ENCODE measurements at places on chromosomes 11 and 22.
A peak's percentile ranks its signal among the peaks of the same experiment; 100 is the strongest.

DNA sequence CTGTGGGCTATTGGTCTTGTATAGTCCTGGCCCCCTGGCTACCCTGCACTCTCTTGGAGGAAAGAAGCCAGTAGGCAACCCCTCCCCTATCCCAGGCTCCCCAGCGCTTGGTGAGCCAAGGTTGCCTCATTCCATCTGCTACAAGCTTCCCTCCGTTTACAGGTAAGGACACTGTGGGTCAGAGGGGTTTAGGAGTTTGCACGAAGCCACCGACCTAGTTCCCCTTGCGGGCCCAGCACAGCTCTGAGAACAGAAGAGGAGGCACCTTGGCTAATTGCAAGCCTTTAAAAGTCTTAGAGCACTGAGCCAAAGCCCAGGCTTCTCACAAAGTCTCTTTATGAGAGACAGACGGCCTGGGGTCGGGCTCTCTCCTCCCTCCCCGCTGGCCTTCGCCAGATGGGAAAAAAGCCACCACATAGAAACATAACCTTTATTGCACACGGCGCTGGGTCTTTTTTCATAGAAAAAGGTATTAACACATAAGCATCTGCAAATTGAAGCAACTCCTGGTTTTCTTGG, 99.8 kb downstream of the CEP164 start:
- no peak for DNase-seq

GRCh38 chr11:57378186-57378585, 2.8 kb downstream of the PRG3 start:
- DNase-seq = no peak

- no peak for DNase-seq
Measured at GRCh38 chr11:48028914-48029680, 48.7 kb downstream of the PTPRJ start.

DNA sequence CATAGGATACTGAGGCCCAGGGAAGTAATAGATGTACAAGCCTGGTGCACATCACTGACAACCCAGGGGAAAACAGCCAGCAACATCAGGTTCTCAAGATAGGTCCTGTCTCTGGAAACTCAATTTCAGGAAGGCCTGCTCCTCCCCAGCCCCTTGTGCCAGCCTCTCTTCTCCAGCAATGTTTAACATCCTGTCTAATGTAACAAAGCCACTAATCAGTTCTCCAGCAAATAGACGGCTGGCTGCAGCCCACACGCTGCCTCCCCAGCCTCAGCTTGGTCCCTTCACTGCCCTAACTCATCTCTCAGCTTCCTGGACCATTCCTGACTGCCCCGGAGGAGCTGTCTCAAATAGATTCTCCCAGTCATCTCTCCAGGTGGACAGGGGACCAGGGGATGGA, 37.8 kb downstream of the RPL27A start:
- no peak for DNase-seq

GRCh38 chr11:34625576-34625975, 4.7 kb downstream of the EHF start:
- DNase-seq = no peak

- DNase-seq = no peak
Measured at GRCh38 chr11:65310736-65311135, 3.9 kb upstream of the CDC42EP2 start.

DNA sequence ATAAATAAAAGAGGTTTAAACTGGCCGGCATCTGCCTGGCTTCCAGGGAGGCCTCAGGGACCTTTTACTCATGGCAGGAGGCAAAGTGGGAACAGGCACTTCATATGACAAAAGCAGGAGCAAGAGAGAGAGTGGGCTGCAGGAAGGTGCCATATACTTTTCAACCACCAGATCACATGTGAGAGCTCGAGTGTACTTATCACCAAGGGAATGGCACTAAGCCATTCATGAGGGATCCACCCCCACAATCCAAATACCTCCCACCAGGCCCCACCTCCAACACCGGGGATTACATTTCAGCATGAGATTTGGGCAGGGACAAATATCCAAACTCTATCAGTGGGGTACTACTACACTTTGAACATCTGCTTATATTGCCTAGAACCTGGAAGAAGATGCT, 126.5 kb downstream of the PARVA start:
- no peak for DNase-seq

DNA sequence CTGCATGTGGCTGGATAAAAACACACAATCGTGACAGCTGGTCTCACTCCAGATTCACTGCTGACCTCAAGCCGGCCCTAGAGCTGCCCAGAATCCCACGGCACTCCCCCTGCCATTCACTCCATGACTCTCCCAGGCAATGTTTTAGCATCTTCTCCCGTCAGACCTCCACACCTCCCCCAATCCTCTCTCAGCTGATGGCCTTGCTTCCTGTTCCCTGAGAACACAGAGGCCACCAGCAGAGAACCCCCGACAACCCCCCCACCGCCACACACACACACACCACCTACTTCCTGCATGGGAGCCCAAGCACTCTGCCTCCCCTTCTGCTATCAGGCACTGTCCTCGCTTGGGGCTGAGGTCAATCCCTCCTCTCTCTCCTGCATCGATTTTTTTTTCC, 9.3 kb downstream of the TNKS1BP1 start:
- no peak for DNase-seq

DNA sequence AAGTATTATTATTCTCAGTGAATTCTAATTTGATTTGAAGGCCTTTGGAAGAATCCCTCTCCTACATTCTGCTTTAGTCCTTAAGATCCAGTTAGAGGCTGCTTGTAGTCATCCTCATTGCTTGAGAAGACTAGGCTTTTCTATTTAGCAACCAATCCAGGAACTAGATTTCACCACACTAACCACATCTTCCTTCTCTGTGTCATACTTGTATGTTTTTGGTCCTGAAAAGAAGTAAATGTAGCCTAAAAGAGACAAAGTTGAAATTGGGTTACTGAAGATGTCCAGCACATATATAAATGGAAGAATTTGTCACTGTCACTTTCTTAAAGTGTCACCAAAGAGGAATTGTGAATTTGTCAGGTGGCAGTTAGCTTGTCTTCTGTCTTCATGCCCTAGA, 46.6 kb upstream of the MMP7 start:
- DNase-seq = no peak

- DNase-seq = no peak
Measured at GRCh38 chr11:119673759-119674336, 55.2 kb downstream of the NECTIN1 start.

- peak; percentile 6 for DNase-seq
Measured at GRCh38 chr22:20206709-20207215, 55.9 kb upstream of the CCDC188 start.

DNA sequence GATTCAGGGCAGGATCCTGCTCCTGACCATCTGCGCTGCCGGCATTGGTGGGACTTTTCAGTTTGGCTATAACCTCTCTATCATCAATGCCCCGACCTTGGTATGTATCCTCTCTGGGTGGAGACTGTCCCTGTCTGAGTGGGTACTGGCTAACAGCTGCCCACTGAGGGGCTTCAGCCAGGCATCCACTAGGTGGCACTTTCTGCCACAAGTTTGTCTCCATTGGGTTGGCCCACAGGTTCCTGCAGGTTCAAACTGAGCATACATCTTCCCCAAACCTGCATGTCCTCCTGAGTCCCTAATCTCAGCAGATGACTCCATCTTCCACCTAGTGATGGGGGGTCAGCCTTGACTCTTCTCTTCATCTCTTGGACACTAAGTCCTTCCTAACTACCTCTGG, 4.4 kb downstream of the SLC2A11 start:
- DNase-seq = peak; percentile 66

DNA sequence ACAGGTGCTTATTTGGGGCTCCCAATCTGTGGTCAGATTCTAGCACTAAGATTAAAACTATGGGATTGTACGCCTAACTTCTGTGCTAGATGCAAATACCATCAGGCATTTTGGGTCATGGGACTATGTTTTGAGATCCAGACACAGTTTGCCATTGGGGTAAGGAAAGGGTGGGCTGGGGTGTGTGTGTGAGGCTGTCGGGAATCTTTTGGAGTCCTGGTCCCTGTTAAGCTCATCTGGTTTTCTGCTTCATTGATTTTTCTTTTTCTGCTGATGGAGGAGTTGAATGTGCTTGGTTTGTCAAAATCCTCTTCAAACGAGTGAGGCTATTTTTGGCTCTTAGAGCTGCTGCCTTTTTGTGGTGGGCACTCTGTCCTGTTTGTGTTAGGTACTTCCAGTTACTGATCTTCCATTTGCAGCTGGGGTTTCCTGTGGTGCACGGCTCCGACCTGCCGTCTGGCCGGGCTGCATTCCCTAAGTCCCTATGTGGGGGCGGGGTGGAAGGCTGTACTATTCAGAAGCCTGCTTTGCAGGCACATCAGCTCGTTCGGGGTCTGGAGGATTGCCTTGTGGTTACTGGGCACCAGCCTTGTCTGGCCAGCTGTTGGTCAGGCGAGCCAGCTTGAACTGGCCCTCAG, 2.9 kb downstream of the BCR start:
- no peak for DNase-seq

- DNase-seq = no peak
Measured at GRCh38 chr11:47317064-47317828, 35.3 kb downstream of the MYBPC3 start.
